ENCODE measurements at places on chromosomes 12 and 14. TPM values are rescaled to one million over a fixed set of nuclear protein-coding genes. Genes with fewer than 3 reads are reported as not detected.

The PLD4 gene
- 0.17 TPM for total RNA-seq

The TEX52 gene
- total RNA-seq: not detected

The KCNH3 gene
- total RNA-seq: 0.72 TPM

DNA sequence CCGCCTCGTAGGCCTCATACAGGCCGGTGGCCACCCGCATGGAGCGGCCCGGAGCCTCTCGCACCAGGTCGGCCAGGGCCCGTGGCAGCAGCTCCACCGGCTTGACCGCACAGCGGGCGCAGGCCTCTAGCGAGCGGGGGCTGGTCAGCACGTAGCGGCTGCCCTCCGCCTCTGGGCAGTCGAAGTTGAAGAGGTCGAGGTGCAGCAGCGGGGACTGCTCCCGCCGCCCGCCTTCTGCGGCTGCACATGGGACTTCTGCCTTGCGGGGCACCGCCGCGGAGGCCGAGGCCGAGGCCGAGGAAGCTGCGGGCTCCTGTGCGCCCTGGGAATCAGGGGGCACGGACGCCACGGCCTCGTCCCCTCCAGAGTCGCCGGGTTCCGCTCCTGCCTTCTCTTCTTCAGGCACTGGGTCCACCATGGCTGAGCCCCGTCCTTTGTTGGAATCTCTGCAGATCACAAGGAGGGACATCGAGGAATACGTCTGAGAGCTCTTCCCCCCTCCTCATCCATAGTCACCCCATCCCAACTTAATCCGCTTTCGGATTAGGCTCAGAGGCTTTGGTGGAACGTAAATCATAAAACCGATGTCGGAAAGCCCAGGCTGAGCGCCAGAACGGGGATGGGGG is 1.4 kb downstream of the CCDC177 start:
- peak overlapping the region; percentile 90 for H3K4me3 ChIP-seq
- H3K27ac ChIP-seq: peak overlapping the region; percentile 36
- H3K36me3 ChIP-seq: peaks cover 6% of the 10 kb centered on the region
- no peak for DNase-seq
- H3K27me3 ChIP-seq: peaks cover 48% of the 10 kb centered on the region

DNA sequence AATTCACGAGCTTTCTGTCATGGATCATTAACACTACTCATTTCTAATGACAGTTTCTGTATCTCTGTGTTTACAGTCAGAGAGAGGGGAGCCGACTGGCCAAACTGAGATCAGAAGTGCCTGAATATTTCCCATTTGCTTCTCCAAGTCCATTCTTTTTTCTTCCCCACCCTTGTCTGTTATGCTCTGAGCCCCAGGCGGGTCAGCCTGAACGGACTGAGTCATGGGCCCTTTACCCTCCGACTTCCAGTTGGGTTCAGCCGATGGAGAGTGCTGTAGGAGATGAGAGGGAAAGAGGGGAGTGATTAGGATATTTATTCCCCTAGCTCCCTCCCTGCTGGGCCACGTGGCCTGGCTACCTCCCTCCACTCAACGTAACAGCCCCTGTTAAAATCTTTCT is 104.7 kb downstream of the PAH start:
- H3K27me3 ChIP-seq: peaks cover 30% of the 10 kb centered on the region
- no peak for DNase-seq
- no peaks in the 10 kb centered on the region for H3K36me3 ChIP-seq
- H3K4me3 ChIP-seq: no peak overlapping the region

DNA sequence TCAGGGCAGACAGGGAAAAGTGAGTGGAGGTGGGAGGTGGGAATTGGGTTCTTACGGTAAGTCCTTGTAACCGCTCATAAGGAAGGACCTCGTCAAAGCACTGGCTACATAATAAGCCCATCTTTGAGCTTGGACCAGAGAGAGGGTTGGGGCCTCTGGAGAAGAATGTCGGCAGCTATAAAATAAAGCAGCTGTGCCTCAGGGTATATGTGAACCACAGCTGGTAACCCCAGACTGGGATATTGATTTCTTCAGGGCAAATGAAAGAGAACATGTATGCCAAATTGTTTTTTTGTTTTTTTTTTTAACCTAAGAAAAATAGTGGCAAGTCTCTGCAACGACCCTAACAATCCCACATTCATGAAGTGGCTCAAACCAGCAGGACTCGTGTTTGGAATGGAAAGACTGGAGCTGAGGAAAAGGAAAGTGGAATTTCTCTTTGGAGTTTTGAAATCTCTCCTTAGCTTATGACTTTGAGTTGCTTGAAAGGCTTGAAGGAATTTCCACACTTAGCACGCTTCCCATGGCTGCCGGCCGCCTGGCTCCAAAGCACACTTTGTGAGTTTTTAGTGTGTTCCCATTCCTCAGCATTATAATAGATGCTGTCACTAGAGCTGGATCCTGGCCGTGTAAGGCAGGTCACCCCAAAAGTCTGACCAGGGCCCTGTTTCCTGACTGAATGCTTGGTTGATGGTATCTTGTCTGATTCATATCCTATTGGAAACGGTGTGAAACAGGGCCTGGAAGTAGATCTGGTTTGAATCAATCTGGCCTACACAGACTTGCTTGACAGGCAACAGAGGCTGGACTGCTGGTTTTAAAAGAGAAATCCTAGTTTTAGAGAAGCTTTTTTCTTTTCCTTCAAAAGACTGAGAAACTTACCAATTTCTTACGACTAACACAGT is 244.7 kb downstream of the MSRB3 start:
- H3K27ac ChIP-seq: no peak overlapping the region
- DNase-seq: no peak
- peaks cover 35% of the 10 kb centered on the region for H3K4me1 ChIP-seq

- no peak overlapping the region for H3K4me3 ChIP-seq
- H3K36me3 ChIP-seq: no peaks in the 10 kb centered on the region
- H3K27me3 ChIP-seq: no peaks in the 10 kb centered on the region
Measured at GRCh38 chr14:56199095-56199981, 81.1 kb downstream of the PELI2 start.

DNA sequence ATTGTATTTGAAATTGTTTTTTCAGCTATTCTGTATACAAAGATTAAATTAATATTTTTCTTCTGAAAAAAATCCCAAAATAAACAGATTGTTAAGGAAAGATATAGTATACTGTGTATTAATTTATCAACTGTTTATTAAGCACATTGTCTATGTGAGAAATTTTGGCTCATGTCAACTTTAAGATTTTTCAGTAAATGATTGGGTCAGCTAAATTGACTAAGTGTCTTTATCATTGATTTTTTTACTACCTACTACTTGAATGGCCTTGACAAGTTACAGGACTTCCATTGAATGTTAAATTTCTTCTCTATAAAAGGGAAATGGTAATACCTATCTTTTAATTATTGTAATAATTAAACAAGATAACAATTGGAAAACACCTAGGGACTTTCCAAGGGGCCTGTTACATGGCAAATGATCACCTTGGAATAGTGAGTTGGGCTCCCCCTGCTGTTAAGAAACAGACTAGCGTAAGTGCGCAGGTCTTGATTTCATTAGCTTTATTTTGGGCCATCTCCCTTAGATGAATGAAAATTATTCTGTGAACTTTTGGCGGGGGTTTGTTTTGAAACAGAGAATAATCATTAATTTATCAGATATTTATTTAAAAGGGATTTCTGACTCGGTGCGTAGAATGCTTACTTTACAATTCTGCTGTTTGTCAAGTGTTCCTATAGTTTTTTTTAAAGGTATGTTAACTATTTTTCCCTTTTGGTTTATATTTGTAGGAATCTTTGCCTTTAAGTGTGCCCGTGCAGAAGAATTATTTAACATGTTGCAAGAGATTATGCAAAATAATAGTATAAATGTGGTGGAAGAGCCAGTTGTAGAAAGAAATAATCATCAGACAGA is 14.5 kb upstream of the CCT2 start:
- peaks cover 9% of the 10 kb centered on the region for H3K4me1 ChIP-seq
- no peak for DNase-seq
- H3K27ac ChIP-seq: no peak overlapping the region
- no peaks in the 10 kb centered on the region for H3K27me3 ChIP-seq
- H3K36me3 ChIP-seq: peaks cover 29% of the 10 kb centered on the region
- H3K4me3 ChIP-seq: no peak overlapping the region

DNA sequence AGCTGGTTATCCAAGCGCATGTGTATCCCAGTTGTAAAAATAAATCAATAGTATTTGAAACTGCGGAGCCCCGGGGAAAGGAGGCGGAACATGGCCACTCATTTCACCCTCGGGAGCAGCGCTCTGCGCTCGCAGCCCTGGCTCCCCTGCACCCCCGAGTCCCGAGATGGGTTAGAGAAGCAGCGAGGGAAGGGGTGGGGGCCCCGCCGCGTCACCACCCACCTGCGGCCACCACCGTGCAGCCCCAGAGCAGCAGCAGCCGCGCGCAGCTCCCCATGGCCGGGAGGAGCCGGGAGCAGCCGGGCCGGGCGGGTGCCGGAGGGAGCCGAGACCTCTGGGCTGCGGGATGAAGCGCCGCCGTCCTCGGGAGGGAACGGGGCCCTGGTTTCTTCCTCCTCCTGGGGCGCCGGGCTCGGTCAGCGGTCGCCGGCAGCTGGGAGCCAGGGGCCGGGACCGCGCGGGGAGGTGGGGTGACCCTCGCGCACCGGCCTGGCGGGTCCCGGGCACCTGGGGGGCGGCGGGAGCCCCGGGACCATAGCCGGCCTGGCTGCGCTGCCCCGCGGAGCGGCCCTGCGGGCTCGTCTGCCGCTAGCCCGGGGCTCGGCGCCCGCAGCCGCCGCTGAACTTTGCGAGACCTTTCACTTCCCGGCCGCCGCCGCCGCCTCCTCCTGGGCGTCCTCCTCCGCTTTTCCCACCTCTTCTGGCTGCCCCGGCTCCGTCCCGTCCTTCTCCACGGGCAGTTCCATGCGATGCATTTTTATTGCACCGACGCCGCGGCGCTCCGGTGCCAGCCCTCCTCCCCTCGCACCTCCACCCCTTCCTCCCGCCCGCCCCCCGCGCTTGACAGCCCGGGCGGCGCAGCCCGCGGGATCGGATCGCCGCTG is at the start of gene NTN4:
TSS of gene NTN4 (minus strand) at position 732 of the 884 bp plus-strand sequence. CDS start at position 277, 455 bp downstream.
- H3K27me3 ChIP-seq: peaks cover 81% of the 10 kb centered on the region
- peaks cover 4% of the 10 kb centered on the region for H3K36me3 ChIP-seq
- H3K27ac ChIP-seq: peak within 1 kb of the TSS; percentile 80
- H3K4me3 ChIP-seq: peak within 1 kb of the TSS; percentile 89
- peak; percentile 70 for DNase-seq

GRCh38 chr12:71440763-71441748 is 1.5 kb downstream of the LGR5 start:
- H3K4me3 ChIP-seq: peak overlapping the region; percentile 86
- H3K4me1 ChIP-seq: peaks cover 11% of the 10 kb centered on the region
- no peak overlapping the region for H3K27ac ChIP-seq
- no peak for DNase-seq
- no peaks in the 10 kb centered on the region for H3K36me3 ChIP-seq

DNA sequence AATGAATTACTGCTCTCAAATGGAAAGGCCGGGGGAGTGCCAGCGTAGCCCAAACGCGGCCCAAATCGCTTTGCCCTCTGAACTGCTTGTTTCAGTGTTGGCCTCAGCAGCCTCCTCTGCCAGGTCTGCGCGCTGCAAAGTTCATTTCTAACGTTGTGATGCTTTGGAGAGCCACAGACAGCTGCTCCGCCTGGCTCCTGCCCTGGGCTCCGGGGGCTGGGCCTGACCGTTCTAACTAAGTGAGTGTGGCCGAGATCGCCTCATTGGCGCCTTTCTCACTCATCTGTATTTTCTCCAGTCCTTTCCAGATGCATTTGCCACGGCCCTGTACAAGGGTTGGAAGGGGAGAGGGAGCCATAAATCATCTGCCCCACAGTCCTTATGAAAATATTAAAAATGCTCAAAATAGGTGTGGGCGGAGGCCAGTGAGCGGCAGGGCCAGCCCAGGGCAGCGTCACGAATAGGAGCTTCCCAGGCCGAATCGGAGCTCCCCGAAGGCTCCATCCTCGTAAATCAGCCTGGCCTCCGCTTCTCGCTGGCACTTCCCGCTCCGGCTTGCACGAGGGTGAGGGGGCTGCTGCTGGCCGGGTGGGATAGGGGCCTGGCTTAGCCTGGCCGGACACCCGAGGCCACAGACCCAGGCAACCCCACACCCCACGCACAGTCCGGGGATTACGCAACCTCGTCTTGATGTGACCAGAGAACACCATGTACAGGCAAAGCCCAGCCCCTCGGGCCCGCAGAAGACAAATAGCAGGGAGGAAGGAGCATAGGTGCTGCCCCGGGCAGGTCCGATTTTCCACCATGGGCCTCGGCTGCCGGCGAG is 196.6 kb upstream of the DIO3 start:
- H3K27ac ChIP-seq: no peak overlapping the region
- DNase-seq: no peak
- no peaks in the 10 kb centered on the region for H3K36me3 ChIP-seq
- H3K4me3 ChIP-seq: no peak overlapping the region
- H3K4me1 ChIP-seq: peaks cover 10% of the 10 kb centered on the region
- H3K27me3 ChIP-seq: no peaks in the 10 kb centered on the region

DNA sequence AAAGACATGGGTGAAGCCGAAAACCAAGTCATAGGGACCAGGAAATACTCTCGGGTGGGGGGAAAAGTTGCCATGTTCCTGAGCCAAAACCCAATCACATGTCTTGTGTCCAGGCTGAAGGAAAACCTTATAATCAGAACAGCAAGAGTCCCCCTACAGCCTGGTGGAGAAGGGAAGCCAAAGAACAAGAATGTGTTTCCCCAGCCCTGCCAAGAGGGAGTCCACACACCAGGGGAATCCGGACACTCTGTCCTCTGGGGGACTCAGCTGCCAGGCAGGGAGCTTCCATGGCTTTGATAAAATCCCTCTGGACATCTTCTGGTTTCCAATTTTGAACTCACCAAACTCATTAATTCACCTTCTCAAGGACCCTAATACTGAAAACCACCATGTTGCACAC is 273.0 kb downstream of the FOXN3 start:
- H3K4me1 ChIP-seq: peaks cover 5% of the 10 kb centered on the region
- H3K36me3 ChIP-seq: no peaks in the 10 kb centered on the region

DNA sequence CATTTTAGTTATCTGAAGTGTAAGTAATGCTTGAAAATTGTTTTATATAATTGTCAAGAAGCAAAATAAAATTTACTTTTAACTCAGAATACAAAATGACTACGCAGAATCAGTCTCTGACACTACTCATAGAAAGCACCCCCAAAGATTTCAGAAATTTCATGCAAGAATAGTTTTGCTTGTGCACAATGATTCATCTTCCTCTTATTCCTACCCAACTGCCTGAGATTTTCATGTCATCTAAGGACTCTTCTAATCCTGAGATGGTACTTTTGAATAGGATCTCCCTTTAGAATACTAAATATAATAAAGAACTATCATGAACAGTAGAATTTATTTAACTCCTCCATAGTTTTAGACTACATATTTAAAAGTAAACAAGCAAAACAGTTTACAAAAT is 485.3 kb upstream of the MGAT4C start:
- H3K27ac ChIP-seq: no peak overlapping the region
- H3K4me3 ChIP-seq: no peak overlapping the region
- no peak for DNase-seq
- H3K27me3 ChIP-seq: no peaks in the 10 kb centered on the region
- peaks cover 6% of the 10 kb centered on the region for H3K4me1 ChIP-seq

DNA sequence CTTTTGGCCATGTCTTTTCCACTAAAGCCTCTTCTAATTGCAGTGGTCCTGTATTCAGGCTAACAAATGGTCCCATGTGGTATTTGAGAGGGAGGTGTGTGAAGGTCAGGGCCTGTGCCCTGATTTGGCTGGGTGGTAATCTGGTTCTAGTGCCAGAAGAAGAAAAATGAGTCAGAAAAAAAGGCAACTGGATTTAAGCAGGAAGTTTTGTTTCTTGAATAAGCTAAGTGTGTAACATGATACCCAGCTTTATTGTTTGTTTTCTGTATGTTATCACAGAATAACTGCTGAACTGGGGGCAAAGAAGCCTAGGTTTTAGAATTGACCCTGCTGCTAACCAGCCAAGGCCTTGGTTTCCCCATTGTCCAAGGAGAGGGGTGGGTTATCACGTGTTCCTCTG is 134.0 kb downstream of the ANO6 start:
- DNase-seq: no peak
- H3K36me3 ChIP-seq: peaks cover 58% of the 10 kb centered on the region
- H3K27ac ChIP-seq: no peak overlapping the region
- H3K27me3 ChIP-seq: no peaks in the 10 kb centered on the region
- peaks cover 29% of the 10 kb centered on the region for H3K4me1 ChIP-seq
- no peak overlapping the region for H3K4me3 ChIP-seq
